CD4-positive, alpha-beta T cell treated with Interferon gamma for 1 hour (primary cell): ENCODE measurements at places on chromosomes 1 and 21.
A peak's percentile ranks its signal among the peaks of the same experiment; 100 is the strongest.

GRCh38 chr1:53585129-53585528, 125.9 kb downstream of the DMRTB1 start:
- peak; percentile 59 for DNase-seq

DNA sequence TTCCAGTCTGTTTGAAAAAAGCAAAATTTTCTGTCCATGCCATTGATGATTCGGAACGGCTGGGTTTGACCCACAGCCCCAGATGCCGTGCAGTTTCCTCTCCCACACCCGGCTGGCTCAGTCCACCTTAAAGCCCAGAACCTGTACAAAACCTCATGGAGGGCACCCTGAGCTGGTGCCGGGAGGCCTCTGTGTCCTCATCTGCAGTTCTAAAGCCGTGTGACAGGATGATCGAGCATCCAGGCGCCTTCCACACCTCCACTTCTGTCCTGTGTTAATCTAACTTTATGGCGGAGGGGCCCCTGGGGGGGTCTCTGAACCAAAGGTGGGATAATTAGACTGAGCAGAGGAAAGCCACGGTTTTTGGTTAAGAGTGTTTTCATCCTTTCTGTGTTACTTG, 49.6 kb downstream of the SLC37A1 start:
- no peak for DNase-seq

DNA sequence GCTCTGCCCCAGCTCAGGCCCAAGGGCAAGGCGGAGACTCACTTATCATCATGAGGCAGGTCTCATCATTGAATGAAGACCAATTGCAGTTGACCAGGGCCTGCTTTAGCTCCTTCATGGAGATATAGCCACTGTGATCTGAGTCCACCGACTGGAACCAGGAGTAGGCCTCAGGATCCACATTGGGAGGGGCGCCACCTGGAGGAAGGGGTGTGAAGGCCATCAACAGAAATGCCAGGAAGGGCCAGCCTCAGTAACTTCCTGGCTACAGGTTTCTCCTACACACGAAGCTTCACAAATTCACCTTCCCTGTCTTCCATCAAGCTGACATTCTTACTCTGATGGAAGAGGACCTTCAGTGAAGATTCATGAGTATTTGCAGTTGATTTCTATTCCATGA, 11.6 kb downstream of the PEF1 start:
- DNase-seq: no peak

- DNase-seq: no peak
These were observed 43.6 kb downstream of the DMRTB1 start for GRCh38 chr1:53502641-53503432.

DNA sequence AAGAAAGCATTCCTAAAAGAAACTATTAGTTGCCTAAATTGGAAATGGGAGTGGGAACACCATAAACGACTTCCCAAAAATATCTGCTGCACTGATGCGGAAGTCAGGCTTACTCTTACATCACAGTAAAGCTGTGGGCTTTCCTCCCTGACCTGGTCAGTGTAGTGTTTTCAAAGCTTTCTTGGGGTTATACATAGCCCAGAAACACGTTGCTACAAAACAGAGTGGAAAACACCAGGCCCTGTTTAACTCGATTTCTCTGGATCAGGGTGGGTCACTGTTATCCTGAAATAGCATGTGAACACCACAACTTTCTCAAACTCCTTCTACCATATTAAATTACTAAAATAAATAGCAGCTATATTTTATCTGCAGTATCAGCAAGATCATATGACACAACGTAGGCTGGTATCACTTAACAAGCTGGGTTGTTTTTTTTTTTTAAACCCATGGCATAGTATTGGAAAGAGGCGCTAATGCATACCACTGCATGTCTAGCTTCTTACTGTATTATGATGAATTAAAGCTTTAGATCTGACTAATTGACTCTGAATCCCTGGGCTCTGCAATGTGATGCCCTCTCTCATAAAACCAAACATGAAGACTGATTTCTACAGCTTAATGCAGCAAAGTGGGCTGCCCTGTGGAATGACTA, 184.6 kb downstream of the TGFB2 start:
- no peak for DNase-seq

GRCh38 chr1:226624526-226624925, 76.0 kb downstream of the STUM start:
- no peak for DNase-seq

- peak; percentile 45 for DNase-seq
These were observed 747 bp downstream of the STX6 start for GRCh38 chr1:181021811-181022434.

DNA sequence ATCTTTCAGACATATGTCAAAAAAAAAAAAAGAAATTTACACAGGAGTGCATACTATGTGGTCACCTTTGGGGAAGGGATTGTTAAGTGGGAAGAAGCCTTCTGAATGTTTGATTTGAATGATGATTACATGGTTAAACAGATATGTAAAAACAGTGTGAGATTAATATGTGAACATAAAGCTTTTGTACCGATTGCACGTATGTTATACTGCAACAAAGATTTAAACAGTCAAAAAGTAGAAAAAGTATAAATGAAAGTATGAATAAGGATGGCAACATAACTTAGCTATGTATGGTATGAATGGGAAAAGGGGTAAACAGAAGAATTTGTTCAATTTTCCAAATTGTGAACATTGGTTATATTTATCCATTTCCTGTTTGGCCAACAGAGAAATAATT, 10.0 kb upstream of the PLPP3 start:
- no peak for DNase-seq

- no peak for DNase-seq
These were observed 92.6 kb upstream of the ACTRT2 start for GRCh38 chr1:2928366-2929325.

DNA sequence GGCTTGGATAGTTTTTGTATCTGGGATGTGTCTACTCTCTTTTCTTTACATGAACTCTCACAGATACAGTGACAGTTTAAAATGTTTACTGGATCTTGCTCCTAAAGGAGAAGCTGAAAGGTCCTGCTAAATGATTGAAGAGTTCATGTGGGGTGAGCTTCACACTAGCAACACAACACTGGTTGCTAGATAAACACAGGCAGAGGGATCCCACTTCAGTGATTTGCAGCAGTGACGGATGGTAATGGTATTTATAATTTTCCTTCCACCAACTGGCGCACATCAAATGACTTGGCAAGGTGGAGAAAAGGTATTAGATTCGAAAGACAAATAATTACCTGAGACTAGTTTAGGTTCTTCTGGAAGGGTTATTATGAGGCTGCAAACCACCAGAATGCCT, 270.2 kb downstream of the TBX15 start:
- DNase-seq: no peak

GRCh38 chr1:186904361-186904760, 75.6 kb downstream of the PLA2G4A start:
- no peak for DNase-seq

DNA sequence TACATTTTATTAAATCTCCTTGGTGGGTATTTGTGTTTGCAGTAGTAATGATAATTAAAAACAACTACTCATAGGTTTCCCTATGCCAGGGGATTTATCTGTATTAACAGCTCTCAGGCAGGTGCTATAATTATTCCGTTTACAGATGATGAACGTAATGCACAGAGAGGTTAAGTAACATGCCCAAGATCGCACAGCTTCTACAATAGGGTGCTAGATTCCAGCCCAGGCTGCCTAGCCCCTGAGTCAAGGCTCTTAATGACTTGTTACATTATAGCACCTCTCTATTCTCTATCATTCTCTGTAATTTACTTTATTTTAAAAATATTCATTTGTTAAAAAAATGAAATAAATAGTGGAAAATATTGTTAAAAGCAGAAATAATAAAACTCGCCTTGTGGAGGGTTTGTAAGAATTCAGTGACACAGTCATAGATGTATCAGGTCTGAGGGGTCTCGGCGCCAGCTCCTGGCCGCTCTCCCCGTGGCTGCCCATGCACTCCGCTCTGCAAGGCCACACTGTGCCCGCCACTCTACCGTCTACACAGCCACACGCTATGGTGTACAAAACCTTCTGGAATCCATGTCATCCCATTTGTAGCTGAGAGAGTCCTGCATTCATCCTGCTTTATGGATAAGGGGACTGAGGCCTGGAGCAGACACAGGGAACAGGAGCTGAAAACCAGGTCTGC, 562.2 kb downstream of the MATN1 start:
- no peak for DNase-seq

- DNase-seq: no peak
These were observed 202.7 kb downstream of the CAMTA1 start for GRCh38 chr1:6987940-6988339.

GRCh38 chr1:206468571-206468970, 1.7 kb upstream of the IKBKE start:
- DNase-seq: no peak

- no peak for DNase-seq
These were observed 36.4 kb upstream of the BCL9 start for GRCh38 chr1:147504801-147505311.

DNA sequence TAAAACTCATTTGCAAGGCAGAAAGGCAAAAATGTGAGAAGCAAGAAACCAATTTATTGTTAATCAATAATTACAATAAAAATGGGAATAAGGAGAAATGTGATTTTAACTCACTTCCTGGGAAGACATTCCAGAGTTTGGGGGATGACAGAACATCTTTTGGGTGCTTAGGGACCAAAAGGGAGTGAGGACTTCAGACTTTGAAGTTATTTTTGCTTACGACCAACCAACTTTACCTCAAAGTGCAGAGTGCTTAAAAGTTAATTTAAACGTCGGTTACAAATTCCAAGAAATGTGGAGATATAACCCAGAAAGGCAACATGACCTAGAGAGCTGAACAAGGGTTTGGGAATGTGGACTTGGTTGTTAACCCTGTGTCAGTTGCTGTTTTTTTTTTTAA, 234.5 kb upstream of the C1orf105 start:
- no peak for DNase-seq

- DNase-seq: no peak
These were observed 13.6 kb downstream of the G0S2 start for GRCh38 chr1:209688746-209689234.

GRCh38 chr1:180271272-180272255, 41.5 kb downstream of the LHX4 start:
- DNase-seq: no peak

DNA sequence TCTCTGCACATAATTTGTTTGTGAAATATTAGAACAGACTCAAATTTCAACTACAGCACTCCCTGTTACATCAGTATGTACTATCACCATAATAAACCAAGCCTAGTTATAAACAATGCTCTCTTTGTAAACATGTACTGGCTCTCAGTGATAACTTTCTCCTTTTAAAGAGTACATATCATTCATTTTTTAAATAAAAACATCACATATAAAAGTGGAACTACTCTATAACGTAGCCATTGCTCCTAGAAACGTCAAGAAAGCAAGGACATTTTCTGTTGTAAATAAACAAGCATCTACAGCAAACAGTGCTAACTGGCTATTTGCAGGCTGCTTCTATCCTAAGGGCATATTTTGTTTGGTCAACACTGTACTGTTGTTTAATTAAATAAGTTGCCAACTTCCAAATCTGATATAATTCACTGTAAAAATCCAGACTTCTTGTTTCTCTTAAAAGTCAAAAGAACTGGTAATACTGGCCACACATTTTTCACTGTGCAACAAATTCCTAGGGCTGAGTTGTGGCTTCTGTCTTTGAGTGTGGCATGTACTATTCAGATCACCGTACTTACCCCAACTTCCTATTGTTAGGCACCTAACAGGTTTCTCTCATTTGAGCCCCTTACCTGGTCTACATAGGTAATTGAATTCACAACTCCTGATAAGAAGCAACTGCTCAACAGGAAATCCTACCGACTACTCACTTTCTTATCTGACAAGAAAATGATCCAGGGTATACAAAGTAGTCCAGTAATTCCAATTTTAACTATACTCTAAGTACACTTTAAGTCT, 111.9 kb downstream of the DENND1B start:
- no peak for DNase-seq

DNA sequence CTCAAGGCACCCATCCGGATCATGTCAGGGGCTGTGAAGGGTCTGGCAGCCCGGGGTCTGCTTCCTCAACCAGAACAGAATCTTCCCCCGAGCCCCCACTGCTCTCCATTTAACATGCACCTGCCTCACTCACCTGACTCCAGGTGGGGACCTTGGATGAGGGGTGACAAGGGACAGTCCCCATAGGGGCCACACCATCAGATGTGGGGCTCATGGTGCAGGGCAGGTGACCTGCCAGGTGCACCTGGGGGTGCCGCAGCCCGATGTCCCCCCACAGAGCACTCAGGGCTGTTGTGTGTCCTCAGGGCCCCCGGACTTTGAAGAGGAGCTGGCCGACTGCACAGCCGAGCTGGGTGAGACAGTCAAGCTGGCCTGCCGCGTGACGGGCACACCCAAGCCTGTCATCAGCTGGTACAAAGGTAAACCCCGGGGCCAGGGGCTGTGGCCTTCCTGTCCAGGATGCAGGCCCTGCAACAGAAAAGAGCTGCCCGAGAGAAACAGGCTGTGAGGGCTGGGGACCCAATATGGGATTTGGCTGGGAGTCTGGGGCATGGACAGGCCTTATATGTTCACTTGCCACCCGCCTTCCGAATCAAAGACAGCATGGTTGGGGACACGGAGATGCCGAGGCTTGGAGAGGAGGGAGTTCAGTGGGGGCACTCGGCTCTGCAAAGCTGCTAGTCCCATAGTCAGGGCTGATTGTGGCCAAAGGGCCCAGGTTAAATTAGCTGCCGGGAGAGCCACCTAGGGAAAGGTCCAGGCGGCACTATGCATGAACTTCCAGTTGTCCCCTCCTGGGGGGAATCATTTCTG, 64.6 kb downstream of the TRIM11 start:
- DNase-seq: no peak

DNA sequence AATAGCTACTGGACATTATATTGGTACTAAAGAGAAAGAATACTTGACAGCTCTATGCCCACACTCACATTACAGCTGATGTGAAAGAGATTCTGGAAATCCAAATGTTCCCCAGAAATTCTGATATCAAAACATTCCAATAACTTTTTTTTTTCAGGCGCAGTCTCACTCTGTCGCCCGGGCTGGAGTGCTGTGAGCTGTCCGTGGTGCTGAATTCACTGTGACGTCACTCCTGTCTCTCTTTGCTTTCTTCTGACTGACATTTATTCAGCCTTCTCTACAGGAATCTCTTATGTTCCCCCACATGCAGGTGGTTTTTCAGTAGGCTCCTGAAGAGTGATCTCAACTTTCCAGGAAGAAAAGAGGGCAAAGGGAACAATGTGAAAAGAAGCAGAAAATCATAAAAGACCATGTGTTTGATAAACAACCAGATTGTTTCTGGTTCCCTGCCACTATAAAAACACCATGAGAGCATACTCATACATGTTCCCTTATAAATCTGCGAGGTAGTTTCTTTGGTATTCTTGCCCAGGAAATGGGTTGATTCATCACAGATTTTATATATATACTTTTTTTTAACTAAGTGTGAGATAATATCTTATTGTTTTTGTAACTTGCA, 6.2 kb downstream of the S100A7A start:
- peak; percentile 31 for DNase-seq

DNA sequence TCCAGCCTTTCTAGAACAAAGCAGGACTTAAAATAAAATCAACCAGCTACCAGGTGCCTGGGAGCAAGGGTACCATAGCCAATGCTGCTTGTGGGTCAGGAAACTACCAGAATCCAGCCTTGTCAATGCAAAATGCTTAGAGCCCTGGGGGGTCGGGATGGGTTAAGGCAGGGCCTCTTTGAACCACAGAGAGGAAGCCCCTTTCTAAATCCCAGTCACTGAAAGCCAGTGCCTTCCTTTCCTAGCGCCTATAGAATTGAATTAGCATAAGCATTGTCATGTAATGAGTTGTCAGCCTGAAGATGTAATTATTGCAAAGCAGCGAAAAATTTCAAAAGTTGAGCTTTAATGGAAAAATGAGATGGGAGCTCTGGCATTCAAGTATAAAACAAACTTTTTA, 176.6 kb upstream of the DAB1 start:
- DNase-seq: no peak
